ENCODE measurements at places on chromosomes 3 and 15.

DNA sequence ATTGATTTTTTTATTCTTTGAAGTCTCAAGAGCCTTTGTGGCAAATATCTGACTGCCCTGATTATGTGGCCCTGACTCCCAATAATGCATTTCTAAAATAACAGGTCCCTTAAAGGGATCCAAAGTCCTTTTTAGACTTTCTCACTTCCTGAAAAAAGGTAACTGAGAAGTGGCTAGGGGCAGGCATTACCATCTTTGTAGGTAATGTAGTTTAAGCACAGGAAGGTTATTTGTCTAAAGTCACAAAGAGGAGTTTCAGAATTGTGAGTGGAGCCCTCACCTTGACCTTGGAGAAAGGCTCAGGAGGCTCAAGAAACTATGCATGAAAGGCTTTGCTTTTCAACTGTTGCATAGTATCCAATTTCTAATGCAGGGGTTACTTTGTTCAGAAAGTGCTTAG is 142.9 kb upstream of the MRPL3 start:
- no peak for DNase-seq

- no peak for DNase-seq
Measured at GRCh38 chr15:64112904-64113303, 17.1 kb downstream of the SNX1 start.

- DNase-seq: no peak
Measured at GRCh38 chr3:78844307-78844706, 923.5 kb downstream of the ROBO1 start.

DNA sequence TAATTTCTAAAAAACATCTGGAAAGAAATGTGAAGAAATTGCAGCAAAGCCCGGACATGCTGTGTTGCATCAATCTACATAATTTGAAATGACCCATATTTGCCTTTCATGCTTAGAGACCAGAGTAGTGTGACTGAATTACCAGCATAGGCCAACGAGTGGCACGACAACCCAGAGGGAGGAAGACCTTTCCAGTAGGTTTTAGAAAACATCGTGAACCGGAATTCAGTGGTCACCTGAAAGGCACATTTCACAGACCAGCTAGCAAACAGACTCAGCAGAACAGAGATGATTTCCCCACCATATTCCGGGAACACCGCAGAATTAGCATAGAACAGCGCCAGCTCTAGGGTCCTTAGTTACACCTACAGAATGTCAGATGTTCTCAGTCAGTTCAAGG is 620.0 kb upstream of the ZNF385D start:
- no peak for DNase-seq

GRCh38 chr15:50259276-50259675 is 6.2 kb downstream of the HDC start:
- DNase-seq: no peak

DNA sequence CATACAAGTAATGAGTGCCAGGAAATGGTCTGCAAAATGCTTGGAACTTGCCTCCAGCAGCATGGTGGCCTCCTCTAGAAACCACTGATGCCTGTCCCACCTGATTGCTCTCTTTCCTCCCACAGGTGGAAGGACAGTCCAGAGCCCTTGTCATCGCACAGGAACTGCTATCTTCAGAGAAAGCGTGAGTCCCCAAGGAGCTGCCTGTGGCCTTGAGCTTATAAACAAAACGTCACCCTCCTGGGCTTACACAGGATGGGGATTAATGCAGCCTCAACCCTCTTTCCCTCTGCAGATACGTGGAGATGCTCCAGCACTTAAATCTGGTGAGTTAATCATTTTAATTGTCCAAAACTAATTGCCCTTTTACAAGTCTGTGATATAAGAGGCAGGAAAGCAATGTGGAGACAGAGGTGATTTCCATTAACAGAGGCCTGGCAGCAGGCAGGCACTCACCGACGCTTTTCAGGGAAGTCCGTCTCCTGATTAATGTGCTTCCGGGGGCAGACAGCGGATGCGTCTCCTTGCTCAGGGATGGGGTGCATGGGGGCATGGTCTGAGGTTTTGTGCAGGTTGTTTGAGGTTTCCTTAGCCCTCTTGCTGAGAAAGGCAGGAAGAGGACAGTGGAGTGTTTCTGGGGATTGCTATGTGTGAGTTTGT is 61.8 kb downstream of the FGD5 start:
- DNase-seq: no peak

GRCh38 chr15:80743189-80743833 is 35.9 kb upstream of the CEMIP start:
- DNase-seq: peak; percentile 40

GRCh38 chr3:95705786-95706418 is 1108.5 kb upstream of the EPHA6 start:
- DNase-seq: no peak

GRCh38 chr3:38039899-38040261 is 872 bp downstream of the DLEC1 start:
- DNase-seq: no peak

GRCh38 chr3:193768070-193768394 is 175.0 kb downstream of the OPA1 start:
- no peak for DNase-seq

DNA sequence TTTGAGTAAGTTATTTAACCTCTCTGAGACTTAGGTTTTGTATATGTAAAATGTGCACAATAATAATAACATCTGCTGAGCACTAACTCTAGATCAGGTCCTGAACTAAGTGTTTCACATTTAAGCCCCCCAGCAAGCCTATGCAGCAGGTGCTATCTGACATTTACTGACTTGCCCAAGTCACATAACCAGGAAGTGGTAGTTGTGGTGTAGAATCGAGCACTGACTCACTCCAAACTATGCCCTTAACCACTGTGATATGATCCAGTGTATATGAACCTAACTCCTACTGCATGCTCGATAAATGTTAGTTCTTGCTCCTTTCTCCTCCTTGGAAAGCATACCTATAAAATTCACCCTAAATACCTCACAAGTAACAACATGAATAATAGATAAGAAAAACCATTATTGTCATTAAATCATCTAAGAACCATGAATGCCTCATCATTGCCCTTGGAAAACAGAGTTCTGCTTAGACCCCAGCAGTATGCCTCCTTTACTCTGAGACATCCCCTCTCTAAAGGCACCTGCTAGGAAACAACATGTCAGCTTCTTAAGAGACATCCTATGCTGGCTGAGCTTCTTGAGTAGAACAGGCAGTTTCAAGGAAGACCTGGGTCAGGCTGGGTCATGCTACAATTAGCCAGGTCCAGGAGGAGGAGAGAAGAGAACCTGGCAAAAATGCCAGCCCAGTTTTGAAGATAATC is 3.0 kb upstream of the SHC4 start:
- peak; percentile 39 for DNase-seq

- peak; percentile 38 for DNase-seq
Measured at GRCh38 chr3:74614107-74614967, at the start of gene CNTN3. CNTN3 (minus strand) TSS chr3:74614659; CDS start chr3:74521112, 93,547 bp downstream.
